ENCODE measurements at places on chromosomes 5 and 9.

- peak; percentile 68 for DNase-seq
These were observed 3.8 kb downstream of the CREB3 start for GRCh38 chr9:35736201-35736633.

GRCh38 chr9:135275571-135276289 lies 188.3 kb downstream of the OLFM1 start:
- DNase-seq: peak; percentile 17

DNA sequence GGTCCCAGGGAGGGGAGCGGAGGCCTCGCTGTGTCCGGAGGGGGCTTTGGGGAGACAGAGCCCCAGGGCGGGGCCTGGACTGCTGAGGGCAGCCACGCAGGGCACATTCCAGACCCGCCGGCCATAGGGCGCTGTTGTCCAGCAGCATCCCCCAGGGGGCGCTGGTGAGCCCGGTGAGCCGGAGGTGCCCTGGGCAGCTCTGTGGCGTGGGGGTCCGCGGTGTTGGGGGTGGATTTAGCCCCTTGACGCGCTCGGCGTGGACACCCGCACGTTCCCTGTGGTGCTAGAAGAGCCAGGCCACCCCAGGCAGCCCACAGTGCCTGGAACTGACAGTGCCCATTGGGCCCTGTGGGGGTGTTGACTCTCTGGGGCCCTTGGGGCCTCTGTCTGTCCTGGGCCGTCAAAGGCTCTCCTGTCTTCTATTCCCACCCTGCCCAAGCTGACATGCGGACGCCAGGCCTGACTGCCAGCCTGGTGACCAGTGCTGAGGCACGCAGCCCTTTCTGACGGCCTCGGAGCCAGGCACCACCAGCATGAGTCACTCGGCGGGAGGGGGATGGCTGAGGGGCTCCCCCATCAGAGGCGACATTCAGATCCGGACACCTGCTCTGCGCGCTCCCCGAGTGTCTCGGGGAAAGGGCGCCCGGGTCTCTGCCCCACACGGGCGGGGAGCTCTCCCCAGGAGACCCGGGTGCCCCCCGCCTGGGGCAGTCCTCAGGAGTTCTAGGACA lies 23.9 kb downstream of the TPPP start:
- DNase-seq: no peak

- no peak for DNase-seq
These were observed 948.5 kb downstream of the TLE4 start for GRCh38 chr9:80520231-80520630.

DNA sequence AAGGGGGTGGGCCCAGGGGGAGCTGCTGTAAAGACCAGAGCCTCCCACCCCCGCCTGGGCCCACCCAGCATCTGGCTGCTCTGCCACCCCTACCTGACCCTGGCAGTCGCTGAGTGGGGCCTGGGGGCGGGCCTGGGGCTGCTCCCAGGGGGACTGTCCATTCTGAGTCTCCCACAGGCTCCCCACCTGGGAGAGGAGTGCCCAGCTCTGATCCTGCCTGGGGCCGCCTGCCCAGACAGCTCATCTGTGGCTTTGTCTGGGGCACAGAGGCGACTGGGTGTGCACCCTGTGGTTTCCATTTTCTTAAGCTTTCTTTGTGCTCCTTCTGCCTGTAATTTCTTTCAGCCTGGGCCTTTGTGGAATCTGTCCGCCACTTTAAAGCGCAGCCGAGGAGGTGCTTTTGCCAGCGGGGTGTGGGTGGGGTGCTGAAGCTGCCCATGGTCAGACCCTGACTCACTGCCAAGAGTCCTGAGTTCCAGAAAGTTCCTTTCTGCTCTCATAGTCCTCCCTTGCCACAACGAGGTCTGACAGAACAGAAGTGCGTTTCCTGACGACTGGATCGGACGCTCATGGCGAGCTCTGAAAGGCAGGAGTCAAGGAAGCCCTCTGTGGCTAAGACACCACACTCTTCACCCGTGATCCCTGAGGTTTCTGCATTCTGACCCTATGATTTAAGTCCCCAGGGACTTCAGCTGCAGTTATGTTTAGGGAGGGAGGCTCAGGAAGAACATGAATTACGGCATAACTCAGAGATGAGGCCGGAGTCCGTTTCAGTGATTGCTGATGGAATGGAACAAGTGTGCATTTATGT lies 225.0 kb downstream of the FANCC start:
- DNase-seq: no peak

DNA sequence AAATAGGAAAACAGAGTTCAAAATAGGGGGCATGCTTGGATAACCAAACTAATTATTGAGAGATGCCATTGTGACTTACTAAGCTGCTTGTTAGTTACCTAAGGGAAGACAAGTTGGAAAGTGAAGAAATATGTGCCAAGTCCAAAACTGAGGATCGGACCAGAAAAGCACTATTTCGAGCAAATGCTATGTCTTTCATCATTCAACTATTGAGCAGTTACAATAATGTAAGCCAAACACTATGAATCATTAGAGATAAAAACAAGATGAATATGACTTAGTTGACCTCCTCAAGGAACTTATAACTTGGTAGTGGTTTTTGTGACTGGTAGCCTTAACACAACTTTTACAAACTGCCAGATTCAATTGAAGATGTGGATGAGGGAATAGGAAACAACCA lies 240.6 kb upstream of the MPDZ start:
- no peak for DNase-seq

- no peak for DNase-seq
These were observed 29.0 kb downstream of the ETF1 start for GRCh38 chr5:138514021-138514420.

DNA sequence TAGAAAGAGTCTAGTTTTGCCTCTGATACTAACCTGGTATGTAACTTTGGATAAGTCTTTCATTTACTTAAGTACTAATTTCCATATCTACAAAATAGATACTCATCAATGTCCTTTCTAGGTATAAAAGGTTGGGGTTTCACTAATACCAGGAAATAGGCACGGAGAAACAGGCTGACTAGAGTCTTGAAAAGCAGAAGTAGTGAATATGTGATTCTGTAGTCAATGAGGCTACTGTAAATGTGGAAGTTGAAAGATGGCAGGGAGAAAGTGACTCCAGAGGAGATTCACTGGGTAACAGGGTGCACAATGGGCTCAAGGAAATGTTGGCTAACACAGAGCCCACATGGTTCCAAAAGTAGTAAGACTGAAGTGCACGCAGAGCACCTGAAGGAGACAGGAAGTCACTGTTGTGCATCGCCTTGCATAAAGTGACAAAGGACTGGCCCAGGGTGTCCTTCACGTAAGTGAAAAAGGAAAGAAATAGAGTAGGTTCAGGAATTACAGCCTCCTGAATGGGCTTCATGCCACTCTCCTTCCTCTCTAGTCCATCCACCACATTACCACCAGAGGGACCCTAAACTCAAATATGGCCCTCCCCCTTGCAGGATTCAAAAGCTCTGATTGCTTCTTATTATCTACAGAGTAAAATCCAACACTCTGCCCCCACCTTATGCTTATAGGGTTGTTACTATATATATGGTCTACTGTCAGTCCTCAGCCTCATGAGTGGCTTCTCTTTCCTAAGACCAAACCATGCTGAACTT lies 288.0 kb upstream of the SMARCA2 start:
- DNase-seq: no peak

DNA sequence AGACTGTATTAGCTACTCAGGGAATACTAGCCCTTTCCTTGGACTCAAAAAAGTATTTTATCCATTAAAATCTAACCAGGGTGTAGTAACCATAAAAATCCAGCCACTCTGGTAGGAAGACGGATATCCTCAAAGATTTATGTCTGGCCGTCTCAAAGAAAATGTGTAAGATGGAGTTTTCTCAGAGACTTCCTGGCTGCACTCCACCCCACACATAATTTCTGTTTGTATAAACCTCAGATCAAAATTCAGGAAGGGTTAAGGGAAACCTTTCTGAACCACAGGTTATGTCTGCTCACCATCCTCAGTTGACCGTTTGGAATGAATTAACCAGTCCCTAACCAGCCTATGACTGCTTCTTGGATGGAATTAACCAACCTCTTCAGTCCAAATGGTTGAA lies 13.8 kb upstream of the SMIM23 start:
- no peak for DNase-seq

- no peak for DNase-seq
These were observed 41.1 kb downstream of the FGF1 start for GRCh38 chr5:142644640-142645361.

DNA sequence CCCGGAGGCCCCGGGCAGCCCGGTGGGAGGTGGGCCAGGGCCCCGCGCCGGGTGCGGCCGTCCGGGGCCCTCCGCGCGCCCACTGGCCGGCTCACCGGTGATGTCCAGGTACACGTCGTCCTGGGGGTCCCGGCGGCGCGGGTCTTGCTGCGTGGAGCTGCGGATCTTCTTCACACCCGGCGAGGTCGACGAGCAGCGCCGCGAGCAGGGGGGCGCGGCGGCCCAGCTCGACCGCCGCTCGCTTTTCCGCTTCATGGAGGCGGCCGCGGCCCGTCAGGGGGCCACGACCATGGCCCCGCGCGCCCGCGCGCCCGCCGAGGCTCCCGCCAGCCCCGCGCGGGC lies 548 bp downstream of the CDC14B start:
- no peak for DNase-seq

DNA sequence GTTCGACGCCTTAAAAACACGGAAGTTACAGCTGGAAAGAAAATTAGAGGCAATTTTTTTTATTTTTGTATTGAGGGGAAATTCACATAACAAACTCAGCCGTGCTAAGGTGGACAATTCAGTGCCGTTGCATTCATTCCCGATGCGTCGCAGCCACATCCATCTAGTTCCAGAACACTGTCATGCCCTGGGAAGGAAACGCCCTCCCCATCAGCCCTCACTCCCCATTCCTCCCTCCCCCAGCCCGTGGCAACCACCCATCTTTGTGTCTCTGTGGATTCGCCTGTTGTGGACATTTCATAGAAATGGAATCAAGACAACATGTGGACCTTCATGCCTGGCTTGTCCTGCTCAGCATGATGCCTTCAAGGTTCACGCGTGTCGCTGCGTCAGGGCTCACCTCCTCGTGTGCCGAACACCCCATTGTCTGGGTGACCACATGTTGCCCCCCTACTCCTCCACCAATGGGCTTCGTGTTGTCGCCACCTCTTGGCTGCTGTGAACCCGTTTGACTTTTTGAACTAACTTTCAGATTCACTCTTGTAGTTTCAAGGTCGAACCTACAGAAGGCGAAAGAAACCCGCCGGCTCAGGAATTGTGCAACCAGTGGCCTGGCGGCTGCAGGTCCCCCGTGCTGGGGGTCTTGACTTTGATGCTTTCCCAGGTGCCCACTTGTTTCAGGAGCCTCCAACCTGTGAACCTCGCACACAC lies 17.4 kb upstream of the CAMSAP1 start:
- no peak for DNase-seq

GRCh38 chr9:82057805-82058204 lies 69.2 kb downstream of the SPATA31D1 start:
- no peak for DNase-seq

DNA sequence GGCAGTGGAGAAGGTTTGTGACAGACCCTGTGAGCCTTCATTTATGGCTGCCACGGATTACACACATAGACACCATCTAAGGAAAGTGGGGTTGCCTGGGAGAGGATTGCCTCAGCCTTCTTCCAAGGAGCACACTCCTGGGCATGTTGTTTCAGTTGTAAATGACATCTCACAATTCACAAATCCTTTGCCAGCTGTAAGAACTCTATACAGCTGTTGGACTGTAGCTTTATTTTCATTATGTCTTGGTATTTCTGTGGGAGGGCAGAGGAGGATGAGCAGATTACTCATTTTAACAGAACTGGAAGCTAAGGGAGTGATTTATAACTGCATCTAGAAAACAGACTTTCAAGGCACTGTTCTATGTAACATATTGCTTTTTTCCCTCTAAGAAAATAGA lies 25.6 kb downstream of the MELK start:
- DNase-seq: no peak

DNA sequence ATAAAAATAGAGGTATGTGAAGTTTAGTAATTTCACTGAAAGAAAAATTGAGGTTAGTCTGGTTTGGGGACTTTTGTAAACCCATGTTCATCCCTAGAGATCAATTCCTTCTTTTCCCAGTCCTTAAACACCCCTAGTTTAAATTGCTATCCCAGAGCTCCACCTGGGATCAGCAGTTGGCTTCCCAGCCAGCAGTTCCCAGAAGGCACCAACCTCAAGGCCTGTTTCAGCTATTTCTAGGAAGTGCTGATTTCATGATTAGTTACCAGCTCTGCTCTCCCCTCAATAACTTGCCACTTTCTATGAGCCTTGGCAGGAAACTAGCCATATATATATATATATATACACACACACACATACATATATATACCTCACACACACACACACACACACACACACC lies 30.5 kb downstream of the EPB41L4B start:
- DNase-seq: no peak

DNA sequence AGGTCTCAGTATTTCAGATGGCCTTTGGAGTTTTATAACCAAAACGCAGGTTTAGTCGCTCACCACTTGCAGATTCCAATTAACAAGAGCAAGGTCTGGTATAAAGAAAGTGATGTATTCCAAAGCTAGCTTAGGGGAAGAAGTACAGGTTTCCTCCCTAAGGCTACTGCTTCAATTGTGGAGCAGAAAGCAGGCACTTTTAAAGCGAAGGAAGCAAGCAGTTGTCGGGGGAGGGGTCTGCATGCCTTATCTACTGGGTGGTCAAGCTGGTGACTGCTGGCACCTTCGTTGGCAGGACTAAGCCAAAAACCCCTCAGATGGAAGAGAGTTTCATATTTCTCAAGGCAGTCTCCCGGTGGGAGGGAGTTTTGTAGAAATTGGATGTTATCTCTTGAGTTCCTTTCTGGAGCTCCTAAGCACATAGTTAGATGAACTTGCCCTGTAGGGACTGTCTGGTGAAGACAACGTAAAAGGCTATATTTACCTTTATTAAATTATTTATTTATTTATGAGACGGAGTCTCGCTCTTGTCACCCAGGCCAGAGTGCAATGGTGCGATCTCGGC lies 1.6 kb upstream of the TMEM245 start:
- DNase-seq: no peak

DNA sequence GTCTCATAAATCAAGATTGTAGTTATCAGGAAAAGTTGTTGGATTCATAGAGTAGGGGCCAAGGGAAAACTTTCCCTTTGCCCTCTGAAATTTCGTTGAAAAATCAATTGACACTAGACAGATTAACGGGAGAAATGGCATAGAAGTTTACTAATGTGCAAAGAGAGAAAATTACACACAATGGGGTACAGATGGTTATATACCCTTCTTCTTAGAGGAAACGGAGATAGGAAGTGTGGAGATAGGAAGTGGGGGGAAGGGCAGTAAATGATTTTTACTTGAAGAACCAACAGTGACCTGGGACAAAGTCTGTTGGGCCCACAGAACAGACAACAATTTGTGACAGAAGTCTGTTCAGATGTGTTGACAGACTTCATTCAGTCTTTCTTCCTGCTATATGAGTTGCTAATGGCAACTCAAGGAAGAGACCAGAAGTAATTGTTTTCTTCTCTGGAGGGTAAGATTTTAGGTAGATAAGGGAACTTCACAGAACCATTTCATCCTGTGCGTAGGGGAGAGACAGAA lies 177.9 kb downstream of the C9orf152 start:
- no peak for DNase-seq

- DNase-seq: no peak
These were observed 380.1 kb upstream of the RIOK2 start for GRCh38 chr5:97563050-97563657.

DNA sequence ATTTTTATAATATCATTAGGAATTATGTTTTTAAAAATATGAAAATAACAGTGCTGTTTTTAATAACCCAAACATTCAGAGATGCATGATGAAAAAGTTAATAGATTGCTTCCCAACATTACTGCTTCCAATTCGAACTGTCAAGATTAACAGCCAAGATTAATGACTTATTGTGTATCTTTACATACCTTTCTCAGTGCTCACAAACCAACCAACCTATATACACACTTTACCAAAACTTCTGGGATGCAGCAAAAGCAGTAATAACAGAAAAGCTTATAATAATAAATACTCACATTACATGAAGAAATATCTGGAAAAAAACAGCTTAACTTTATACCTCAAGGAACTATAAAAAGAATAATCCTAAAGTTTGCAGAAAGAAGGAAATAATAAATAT lies 82.1 kb downstream of the TMEM232 start:
- DNase-seq: no peak
